IMR-90 (cell line): ENCODE measurements at places on chromosomes 1 and 21.

DNA sequence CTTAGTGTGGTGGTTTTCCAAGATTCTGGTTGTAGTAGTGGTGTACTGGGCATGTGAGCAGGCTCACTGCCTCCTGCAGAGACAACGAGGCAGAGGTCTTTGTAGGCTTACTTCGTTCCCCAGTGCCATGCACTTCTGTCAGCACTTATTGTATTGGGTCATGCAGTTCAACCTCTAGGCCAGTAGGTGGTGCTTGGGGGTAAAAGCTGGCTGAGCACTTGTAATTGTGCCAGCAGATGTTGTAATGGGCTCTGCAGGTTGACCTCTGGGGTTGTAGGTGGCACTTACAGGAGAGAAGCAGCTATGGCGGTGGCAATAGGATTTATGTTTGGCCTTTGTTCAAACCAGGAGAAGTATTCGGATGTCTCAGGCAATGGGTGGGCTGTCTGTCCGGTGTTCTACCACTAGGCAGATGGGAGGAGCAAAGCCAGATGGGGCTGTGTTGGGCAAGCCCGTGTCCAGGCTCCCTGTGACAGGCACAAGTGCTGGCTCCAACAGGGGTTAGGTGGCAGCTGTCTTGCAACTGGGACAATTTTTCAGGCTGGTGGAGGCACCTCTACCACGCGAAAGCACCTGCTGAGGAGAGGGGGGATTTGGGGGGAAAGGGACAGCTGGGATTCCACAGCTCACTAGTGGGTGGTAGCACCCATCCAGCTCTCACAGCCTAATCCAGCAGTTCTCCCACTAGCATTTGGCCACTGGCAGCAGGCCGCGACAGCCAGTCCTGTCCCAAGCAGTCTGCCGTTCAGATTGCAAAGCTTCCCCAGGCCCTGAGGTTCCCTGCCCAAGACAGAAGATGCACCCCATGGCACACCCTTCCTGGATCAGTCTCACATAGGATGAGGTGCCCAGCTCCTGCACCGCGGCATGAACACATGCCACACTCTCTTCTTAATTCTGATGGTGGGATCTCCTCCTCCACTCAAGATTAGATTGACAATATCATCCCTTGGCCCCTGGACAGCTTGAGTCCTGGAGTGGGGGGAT lies 274.5 kb downstream of the CTH start:
- DNase-seq = peak; percentile 48

- peak; percentile 71 for DNase-seq
Observed at GRCh38 chr1:94096797-94097549, 24.0 kb downstream of the ABCA4 start.

DNA sequence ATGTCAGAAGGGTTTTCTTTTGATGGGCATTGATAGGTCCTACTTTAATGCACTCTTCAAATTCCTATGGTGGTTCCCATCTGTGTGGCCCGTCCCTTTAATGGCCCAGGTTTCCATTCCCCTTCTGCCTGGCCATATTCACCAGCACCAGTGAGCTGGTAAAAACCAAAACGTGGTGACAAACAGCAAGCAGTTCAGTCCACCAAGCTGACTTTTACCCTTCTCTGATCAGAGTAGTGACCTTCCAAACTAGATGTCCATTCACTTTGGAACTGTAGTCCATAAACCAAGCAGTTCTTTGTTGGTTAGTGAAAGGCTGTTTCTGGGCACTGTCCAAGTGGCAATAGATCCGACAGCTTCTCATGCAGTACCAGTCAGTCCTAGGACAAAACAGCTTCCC lies 60.5 kb downstream of the SMYD2 start:
- DNase-seq = no peak

GRCh38 chr1:156639601-156640101 lies 2.3 kb upstream of the BCAN start:
- no peak for DNase-seq

DNA sequence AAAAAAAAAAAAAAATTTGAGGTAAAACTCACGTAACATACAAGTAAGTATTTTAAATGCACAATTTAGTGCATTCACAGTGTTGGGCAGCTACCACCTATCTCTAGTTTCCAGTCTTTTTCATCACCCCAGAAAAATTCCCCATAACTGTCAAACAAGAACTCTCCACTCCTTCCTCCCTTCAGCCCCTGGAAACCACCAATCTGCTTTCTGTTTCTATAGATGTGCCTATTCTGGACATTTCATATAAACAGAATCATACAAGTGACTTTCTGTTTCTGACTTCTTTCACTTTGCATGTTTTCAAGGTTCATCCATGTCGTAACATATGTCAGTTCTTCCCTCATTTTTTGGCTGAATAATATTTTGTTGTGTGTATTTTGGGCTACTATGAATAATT lies 24.9 kb upstream of the ETS2 start:
- no peak for DNase-seq

- no peak for DNase-seq
Observed at GRCh38 chr1:50371749-50372148, 51.5 kb downstream of the DMRTA2 start.

DNA sequence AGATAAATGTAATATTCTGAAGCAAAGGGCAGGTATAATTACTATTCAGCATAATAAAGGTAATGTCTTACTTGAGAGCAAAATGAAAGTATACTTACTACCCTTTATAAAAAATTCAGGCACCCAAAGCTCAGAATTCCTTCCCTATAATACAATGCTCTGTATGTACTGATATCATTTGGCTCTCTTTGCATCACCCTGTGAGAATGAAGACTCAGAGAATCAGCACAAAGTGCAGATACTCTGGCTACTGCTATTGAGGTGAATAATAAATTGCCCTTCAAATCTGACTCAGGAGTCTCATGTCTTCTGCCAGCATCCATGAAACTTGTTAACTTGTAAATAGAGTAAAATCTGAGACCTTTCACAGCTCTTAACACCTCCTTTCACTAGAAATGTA lies 108.5 kb upstream of the KCTD3 start:
- peak; percentile 8 for DNase-seq

DNA sequence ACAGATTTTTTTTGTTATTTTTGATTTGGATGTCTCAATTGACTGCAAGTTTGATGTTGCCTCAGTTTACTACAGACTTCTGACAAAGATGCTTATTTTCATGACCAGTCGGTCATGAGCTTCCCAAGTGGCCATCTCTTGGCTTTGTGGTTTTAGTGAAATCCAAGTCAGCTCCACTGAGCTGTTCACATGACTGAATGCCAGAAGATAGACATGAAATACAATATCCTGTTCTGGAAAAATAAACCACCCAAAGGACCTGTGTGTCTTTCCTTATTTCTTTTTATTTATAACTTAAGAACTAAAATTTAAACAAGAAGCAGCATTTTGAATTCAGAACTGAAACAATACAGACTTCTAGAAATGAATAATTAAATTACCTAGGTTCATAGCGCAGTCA lies 89.3 kb downstream of the HMCN1 start:
- DNase-seq = peak; percentile 61
